ENCODE measurements at places on chromosomes 13 and 19.

DNA sequence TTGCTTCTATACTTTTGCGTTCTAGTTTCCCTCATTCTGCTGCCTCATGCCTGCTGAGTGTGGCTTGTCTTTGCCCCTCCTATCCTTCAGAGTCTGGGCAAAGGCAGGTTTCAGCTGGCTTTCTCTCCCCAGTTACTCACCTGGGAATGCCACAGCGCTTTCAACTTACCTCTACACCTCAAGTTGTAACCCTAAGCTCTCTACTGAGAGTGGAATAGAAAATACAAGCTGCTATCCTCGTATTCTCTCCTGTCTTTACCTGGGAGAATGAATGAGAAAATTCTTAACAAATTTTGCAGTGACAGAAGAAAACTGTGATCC lies 316.3 kb upstream of the KLF12 start:
- DNase-seq: no peak

DNA sequence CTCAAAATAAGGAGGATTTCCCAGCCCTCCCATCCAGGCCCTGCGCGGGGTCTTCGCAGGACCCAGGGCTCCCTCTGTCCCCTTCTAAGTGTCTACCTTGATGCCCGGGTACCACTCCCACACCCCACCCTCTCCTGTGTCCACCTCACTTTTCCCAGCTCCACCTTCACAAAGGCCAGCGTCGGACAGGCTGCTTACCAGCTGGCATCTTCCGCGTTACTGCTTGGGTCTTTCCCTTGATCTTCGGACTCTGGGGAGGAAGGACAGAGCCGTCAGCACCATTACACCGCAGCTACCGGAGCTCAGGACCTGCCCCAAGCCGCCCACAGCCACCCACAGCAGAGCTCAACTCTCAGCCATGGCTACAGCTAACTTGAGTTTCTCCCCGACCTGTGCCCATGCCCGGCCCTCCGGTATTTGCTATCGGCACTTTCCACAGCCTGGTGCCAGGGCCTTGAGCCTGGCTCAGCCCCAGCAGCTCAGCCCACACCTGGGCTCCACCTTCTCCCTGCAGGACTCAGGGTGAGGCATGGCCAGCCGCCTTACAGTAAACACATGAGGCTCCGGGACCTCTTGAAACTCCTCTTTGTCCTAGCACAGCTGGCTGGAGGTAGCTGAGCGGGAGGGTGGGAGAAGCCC lies 3.8 kb downstream of the C13orf46 start:
- DNase-seq: no peak

- no peak for DNase-seq
These were observed 158.6 kb upstream of the SLC10A2 start for GRCh38 chr13:103224804-103225203.

- no peak for DNase-seq
These were observed 1189.9 kb downstream of the UQCRFS1 start for GRCh38 chr19:28023064-28023463.

DNA sequence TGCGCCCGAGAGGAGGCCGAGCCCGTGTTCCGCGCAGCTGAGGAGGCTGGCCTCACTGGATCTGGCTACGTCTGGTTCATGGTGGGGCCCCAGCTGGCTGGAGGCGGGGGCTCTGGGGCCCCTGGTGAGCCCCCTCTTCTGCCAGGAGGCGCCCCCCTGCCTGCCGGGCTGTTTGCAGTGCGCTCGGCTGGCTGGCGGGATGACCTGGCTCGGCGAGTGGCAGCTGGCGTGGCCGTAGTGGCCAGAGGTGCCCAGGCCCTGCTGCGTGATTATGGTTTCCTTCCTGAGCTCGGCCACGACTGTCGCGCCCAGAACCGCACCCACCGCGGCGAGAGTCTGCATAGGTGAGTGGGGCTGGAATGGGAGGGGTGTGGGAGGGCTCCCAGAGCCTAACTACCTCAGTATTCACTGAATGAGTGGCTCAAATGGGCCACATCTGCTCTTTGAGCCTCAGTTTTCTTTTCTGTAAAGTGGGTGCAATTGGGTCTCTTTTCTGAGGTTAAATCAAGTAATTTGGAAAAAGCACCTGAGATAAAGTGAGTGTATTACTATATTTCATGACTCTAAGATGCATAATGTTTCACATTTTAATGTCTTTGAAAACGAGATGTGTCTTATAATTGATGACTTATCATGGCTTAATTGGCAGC lies 11.7 kb downstream of the GRIN2D start:
- DNase-seq: no peak

DNA sequence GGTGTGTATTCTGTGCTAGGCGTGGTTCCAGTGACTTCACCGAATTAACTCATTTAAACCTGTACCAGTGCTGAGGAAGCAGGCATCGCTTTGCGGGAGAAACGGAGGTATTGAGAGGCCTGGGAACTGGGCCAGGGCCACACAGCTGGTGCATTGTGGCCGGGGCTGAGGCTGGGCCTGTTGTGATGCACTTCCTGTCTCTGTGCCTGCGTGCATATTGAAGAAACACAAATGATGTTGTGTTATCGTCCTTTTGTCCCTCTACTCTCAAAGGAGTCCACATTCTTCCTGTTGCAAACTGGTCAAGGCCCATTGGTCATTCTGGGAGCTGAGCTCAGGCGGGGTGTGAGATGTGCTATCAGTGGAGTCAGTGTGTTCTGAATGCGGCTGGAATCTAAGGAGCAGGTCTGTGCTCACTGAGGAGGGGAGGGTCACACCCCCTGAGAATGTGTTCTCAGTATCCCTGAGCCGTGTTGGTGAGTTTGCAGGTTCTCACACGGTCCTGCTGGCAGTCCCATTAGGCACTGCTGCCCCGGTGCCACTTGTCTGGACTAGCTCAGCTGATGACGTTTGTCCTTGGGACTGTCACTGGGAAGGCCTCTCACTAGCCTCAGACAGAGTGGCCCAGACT lies 62.1 kb downstream of the ARHGEF7 start:
- no peak for DNase-seq

GRCh38 chr13:29503041-29503837 lies 92.2 kb downstream of the SLC7A1 start:
- no peak for DNase-seq

GRCh38 chr13:23629566-23630272 lies 59.5 kb downstream of the TNFRSF19 start:
- no peak for DNase-seq

GRCh38 chr13:32829269-32829668 lies 187.0 kb upstream of the KL start:
- no peak for DNase-seq

- no peak for DNase-seq
These were observed 44.4 kb upstream of the FARP1 start for GRCh38 chr13:98098516-98098915.

- DNase-seq: no peak
These were observed 18.5 kb upstream of the VSTM2B start for GRCh38 chr19:29507081-29507860.

DNA sequence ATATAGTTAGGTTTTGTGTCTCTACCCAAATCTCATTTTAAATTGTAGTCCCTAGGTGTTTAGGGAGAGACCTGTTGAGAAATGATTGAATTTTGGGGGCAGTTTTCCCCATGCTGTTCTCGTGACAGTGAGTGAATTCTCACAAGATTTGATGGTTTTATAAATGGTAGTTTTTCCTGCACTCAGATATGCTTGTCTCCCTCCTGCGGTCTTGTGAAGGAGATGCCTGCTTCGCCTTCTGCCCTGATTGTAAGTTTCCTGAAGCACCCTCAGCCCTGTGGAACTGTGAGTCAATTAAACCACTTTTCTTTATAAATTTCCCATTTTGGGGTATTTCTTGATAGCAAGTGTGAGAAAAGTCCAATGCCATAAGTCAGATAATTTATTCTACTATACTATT lies 1977.5 kb upstream of the PCDH20 start:
- no peak for DNase-seq

- DNase-seq: no peak
These were observed 6.1 kb downstream of the BEST2 start for GRCh38 chr19:12757544-12758274.

- no peak for DNase-seq
These were observed 1.2 kb upstream of the ATP1A3 start for GRCh38 chr19:41994994-41995958.

GRCh38 chr13:99421758-99422585 lies 79.3 kb upstream of the TM9SF2 start:
- DNase-seq: no peak

DNA sequence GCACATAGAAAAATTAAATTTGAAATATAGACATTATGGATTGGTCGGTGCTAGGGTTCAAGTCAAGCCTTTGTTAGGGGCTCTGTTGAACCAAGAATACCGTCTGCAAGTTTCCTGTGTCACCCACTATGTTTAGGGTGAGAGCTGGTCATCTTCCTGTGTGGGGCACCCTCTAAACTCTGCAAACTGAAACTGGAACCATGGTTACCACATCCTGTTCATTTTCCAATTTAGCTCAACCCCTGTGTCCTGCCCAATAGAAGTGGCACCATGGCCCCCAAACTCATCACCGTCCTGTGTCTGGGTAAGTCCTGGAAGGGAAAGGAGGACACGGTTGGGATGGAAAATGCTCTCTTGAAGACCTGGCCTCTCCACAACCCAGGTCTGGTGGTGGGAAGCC lies 29.9 kb downstream of the LAIR2 start:
- DNase-seq: no peak

GRCh38 chr19:6551607-6552450 lies 21.0 kb downstream of the TNFSF9 start:
- no peak for DNase-seq

- no peak for DNase-seq
These were observed 9.5 kb downstream of the POU4F1 start for GRCh38 chr13:78593652-78594455.

- no peak for DNase-seq
These were observed 158.9 kb downstream of the ZIC5 start for GRCh38 chr13:99812625-99813024.

DNA sequence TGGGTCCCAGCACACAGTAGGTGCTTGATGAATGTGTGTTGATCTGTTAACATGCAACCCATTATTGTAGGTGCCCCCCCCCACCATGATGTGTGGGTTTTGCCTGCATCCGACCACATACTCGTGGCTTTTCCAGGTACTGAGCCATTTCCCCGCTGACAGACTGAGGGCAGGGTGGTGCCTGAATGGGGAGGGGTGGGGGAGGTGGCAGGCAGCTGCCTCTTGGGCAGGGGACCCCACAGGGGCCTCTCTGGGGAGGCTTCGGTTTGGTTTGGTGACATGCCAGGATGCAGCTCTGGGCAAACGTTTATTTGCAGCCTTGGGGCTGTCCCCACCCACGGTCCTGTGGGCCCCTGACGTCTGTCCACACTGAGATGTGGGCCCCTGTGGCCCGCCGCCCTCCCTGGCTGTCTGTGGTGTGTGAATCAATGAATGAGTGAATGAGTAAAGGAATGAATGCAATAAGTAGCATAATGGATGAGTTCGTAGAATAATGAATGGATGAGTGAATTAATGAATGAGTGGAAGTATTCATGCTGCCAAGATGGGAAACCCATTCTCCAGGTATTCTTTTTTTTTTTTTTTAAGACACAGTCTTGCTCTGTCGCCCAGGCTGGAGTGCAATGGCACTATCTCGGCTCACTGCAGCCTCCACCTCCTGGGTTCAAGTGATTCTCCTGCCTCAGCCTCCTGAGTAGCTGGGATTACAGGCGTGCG lies 9.0 kb upstream of the JUND start:
- DNase-seq: no peak

GRCh38 chr13:68490594-68490993 lies 1260.5 kb upstream of the PCDH9 start:
- no peak for DNase-seq

GRCh38 chr19:2374808-2375207 lies 14.7 kb downstream of the TMPRSS9 start:
- no peak for DNase-seq

GRCh38 chr13:30108216-30108912 lies 199.0 kb downstream of the KATNAL1 start:
- no peak for DNase-seq

- DNase-seq: no peak
These were observed 1228.3 kb upstream of the PCDH20 start for GRCh38 chr13:62643799-62644524.

- DNase-seq: no peak
These were observed 7.8 kb downstream of the ANKLE1 start for GRCh38 chr19:17289489-17289888.

- DNase-seq: no peak
These were observed 26.9 kb upstream of the IGFL4 start for GRCh38 chr19:46067691-46068090.

DNA sequence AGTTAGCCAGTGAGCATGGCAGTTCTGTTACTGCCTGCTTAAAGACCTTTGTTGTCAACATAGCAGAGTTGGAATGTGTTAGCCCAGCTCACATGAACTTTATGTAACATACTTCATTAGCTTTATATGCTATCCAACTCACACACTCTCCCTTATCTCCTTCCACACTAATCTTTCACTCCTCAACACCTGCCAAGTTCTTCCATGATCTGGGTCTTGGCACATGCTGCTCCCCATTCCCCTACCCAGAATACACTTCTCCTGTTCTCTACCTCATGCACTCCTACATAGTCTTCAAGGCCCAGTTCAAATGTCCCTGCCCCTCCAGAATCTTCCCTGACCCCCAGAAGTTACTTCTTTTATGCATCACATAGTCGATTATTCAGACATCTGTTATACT lies 179.3 kb downstream of the KATNAL1 start:
- no peak for DNase-seq

DNA sequence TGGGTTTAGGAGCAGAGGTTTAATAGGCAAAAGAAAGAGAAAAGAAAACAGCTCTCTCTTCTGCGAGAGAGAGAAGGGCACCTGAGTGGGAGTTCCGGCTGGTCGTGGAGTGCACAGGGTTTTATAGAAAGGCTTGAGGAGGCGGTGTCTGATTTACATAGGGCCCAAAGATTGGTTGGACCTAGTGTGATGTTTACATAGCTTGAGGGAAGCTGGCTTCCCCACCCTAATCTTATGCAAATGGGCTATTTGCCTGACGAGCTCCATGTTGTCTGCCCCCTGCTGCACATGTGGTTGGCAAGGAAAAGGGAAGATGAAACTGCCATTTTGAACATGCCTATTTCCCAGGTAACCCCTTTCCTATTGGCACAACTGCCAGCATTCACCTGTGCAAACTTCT lies 21.5 kb upstream of the MEDAG start:
- DNase-seq: no peak

GRCh38 chr13:110453797-110454196 lies 107.7 kb downstream of the RAB20 start:
- no peak for DNase-seq

- DNase-seq: no peak
These were observed 462.0 kb downstream of the LIG4 start for GRCh38 chr13:107753291-107753690.

- no peak for DNase-seq
These were observed 1.6 kb downstream of the RPL18 start for GRCh38 chr19:48617146-48617937.
